MG63 (cell line): ENCODE measurements at places on chromosomes 12 and 14.

DNA sequence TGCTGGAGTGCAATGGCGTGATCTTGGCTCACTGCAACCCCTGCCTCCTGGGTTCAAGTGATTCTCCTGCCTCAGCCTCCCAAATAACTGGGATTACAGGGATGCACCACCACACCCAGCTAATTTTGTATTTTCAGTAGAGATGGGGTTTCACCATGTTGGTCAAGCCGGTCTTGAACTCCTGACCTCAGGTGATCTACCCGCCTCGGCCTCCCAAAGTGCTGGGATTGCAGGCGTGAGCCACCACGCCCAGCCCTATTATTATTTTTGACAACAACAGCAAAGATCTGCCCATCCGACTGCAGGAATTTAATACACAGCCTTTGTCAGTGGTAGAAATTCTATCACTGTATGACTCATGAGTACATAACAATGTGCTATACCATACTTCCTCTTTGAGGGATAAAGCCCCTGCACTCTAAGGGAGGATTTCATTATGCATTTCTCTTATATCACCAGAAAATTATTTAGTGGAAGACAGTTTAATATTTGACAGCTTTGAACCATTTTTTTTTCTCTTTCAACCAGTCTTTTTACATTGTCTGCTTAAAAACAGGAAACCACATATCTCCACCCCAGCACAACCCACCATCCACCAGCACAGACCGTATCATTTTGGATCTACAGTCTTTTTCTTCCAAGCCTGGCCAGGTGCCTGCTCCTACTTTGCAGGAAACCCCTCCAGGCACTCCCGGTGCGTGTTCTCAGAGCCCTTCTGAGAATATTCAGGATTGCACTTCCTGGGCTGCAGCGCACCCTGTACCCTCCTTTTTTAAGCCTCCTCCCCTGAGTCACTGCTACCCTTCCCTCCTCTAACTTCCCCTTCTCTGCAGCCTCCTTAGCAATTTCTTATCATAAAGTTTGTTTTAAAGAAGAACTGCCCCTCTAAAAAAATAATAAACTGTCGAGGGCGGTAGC, 594 bp downstream of the ARHGDIB start:
- DNase-seq, result peak; percentile 7

GRCh38 chr12:121241156-121241970, 31.4 kb downstream of the P2RX4 start:
- no peak for DNase-seq

DNA sequence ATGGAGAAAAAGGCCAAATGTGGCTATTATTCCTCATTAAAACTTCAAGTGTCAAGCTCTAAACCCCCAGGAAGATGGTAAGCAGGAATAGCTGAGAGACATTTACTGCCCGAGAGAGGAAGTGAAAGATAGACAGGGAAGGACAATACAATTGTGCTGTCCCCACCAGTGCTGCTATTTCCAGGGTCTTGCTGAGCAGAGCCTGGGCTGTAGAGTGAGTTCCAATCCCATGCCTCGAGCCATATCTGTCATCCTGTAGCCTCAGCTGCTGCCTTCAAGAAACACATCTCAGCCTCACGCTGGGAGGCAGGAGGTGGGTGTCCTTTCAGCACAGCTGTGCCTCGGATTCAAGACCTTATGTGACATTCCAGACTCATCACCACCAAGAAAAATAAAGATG, 114.0 kb downstream of the RPAP3 start:
- no peak for DNase-seq

GRCh38 chr14:104794099-104794498, 1.4 kb downstream of the AKT1 start:
- peak; percentile 69 for DNase-seq

DNA sequence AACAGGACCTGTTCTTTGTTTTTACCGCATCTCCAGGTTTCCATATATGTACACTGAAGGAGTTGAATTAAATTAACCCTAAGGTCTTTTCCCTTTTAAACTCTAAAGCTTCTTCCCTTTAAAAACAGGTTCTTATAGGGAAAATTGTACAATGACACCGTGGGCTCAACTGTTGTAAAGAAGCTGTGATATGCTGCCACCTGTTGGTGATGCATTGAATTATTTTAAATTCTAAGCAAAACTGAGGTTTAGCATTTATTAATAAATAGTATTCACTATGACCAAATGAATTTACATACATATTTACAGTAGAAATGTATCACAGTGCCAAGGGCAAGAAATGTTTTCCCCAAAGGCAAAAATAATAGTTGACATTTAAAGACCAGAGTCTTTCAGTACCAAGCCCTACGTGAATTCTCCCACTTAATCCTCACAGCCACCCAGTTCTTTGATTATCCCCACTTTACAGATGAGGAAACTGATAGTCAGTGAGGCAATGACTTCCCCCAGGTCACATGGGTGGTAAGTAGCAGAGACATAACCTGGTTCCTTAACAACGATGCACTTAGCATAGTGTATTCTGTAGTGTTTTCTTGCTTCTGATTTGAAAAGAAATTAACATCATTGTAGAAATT, 35.7 kb upstream of the TMEM263 start:
- DNase-seq, result no peak

GRCh38 chr12:119308708-119309456, 25.6 kb upstream of the CCDC60 start:
- no peak for DNase-seq

GRCh38 chr14:35940291-35940690, 114.2 kb downstream of the BRMS1L start:
- DNase-seq, result no peak

- DNase-seq, result no peak
These were observed 11.8 kb upstream of the AMN1 start for GRCh38 chr12:31740628-31741027.

DNA sequence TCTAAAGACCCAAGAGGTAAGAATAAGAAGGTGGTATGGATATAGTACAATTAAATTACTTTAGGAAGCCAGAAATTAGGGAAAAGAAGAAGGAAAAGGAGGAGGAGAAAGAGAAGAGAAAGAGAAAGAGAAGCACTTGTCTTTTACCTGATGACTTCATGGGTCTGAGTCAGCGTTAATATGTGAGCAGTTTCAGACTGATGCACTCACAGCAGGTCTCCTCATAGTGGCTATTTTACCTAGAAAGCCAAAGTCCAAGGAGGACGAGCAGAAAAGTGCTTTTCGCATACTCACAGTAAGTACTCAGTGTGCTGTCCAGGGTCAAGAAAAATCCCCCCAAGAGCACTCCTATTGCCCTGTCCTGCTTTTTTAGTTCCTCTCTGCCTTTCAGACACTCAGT, 222.1 kb downstream of the C12orf42 start:
- DNase-seq, result no peak

DNA sequence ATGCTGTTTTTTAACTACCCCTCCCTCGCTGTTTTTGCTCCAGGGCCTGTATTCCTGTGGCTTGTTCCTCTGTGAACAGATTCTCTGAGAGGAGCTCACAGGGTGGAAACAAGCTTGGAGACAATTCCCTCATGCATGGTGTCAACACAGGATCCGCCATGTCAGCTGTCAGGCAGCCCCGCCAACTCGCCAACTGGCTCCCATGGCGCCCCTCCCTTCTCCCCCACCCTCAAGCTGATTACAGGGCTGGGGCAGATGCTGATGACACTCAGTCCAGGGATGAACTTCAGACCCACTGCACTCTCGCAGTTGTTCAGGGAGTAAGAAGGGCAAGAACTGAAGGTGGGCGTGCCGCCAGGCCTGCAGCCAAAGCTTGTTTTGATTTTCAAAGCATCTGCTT, 229.9 kb downstream of the NTF3 start:
- no peak for DNase-seq

- no peak for DNase-seq
These were observed 277.7 kb downstream of the VRK1 start for GRCh38 chr14:97074856-97075255.

- no peak for DNase-seq
These were observed 16.9 kb downstream of the WSB2 start for GRCh38 chr12:118044075-118044474.

DNA sequence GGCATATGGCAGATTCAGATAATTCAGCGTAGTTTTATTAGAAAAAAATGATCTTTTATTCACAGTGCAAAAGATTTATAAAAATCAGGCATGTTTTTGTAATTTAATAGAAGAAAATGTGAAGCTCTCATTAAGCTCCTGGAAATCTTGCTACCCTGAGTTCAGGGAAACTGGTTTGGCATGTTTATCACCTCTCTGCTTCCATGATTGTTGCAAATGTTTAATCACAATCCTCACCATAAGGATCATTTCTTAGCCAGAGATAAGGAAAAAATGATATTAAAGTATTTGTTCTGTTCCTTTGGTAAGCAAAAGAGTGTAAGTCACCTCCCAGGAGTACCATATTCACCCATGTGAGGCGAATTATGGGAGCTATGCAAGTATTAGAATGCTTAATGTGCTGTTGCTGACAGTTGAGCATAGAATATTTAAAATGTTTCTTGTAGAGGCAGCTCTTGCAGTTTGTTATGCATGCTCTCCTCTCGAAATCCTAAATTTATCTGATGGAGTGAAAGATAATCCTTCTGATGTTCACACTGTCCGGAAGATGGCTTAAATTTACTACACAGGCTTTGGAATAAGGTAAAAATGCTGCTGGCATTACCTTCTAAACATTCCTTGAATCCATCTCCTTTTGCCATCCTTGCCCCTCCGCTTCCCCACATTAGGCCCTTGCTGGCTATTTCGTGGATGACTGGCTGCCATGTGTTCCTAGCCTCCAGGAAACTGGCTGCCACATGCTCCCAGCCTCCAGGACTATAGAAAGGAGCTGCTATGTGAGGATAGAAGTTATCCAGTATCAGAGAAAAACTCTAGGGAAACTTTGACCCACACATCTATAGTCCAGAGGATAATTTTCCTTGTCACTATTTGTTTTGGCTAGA, 115.8 kb upstream of the CCDC198 start:
- no peak for DNase-seq

DNA sequence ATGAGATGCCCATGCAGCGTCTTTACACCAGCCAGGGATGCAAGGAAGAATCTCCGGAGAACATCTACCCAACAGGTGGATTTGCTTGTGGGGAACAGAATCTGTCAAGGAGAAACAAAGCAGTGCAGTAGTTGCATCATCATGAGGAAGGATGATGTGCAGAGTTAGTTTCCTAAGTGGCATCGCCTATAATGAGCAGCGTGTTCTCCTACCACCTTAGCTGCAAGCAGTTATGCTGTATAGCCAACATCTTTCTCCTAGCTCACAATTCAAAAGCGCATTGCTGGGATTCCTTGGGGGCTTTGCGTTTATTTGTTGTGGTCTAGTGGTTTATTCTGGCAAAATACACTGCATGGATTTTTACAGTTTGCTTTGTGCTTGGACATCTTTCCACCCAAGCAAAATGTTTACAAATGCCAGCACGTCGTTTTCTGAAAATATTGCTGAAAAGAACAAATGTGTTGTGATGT, 233.0 kb downstream of the RGS6 start:
- no peak for DNase-seq

DNA sequence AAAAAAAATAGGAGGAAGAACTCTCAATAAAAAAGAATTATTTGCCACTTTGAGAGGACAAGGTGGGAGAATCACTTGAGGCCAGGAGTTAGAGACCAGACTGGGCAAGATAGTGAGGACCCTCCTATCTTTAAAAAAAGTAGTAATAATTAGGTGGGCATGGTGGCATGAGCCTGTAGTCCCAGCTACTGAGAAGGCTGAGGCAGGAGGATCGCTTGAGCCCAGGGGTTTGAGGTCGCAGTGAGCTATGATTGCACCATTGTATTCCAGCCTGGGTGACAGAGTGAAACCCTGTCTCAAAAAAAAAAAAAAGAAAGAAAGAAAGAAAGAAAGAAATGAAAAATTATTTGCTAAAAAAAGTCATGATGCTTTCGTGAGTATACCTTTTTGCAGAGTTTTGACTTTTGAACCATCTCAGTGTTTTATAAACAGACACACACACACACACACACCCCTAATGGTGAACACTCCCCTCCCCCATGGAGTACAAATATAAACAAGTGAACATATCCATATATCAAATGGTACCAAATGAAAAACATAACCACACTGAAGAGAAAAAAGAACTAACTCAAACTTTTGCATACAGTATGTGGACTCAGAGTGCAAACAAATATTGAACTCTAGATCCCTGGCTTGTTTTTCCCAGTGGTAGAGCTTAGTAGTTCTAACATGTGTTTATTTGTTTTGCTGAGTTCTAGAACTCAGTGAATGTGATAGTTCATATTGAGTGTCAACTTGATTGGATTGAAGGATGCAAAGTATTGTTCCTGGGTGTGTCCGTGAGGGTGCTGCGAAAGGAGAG, 27.7 kb upstream of the DNM1L start:
- DNase-seq, result no peak

DNA sequence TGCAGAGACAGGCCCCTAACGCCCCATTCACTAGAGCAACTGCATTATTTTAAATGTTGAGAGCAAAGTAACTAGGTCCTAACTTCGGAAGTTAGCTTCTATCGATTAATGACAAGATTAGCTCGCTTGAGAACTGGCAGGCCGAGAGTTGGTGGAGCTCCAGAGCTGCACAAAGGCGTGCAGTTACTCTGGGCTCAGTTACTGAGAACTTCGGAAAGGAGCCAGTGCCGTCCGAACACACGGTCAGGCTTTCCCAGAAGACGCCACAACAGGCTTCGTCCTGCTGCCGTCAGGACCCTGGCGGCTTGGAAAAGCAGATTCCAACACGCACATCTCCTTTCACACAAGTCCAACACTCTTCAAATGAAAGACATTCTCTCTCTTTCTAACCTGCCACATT, 45.4 kb upstream of the TESC start:
- DNase-seq, result no peak

DNA sequence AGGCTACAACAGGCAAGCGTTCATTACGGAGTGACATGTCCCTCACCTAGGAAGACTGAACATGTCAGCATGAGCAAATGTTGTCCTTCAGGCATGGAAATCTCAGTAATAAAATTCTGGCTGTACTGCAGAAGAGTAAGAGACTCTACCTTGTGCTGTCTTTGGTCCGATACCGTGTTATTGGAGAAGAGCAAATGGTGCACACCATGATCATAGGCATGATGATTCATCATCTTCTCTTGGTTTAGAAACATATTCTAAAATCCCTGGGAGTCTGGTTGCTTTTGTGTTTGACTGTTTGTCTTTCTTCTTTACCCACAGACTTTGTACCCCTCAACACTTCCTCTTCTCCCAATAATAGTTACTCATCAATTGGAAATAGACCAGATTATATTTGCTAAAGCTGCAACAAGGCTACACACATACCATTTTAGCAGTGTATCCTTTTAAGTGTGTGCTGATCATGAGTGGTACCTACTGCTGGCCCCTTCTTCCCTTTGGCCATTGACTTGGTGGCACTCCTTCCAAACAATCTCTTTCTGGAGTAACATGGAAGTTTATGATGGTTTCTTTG, 93.5 kb downstream of the RTN1 start:
- DNase-seq, result no peak

- no peak for DNase-seq
These were observed 450.5 kb upstream of the SYT1 start for GRCh38 chr12:78414071-78414470.

- no peak for DNase-seq
These were observed 4.6 kb upstream of the RPL6 start for GRCh38 chr12:112413855-112414625.

DNA sequence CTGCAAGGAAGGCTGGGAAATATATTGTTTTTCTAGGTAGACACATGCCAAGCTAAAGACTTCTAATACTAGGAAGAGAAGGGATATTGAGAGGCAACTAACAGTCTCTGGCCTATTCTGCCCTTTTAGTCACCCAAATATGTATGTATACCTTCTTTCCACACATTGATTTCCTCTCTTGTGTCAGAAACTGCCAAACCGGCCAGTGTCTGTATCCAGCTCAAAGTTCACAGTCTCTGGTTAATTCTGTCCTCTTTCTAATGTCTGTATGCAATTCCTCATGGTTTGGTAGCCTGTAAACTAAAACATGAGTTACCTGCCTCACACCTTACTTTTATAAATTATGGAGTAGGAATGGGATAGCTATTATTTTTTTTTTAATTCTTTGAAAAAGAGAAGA, 25.2 kb upstream of the CPSF6 start:
- no peak for DNase-seq
